ENCODE measurements at places on chromosomes 5 and 9.

DNA sequence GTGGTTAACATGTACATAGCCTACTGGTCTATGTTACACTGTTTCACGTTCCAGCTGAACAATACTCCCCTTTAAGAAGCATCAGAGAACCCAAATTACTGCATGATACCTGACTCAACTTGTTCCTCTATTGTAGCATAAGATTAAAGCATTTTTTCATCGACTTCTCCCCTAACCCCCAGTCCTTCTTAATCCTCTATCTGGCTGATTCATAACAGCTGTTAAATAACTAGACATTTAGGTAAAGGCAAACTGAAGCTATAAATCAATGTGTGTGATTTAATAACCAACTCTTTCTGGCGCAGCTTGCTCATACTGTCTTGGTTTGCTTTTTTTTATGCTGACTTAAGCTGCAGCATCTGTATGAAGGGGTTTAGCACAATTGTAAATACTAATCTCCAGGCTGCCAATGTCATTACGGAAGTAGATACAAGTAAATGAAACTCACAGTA is 94.2 kb upstream of the MTAP start:
- no peak for DNase-seq

DNA sequence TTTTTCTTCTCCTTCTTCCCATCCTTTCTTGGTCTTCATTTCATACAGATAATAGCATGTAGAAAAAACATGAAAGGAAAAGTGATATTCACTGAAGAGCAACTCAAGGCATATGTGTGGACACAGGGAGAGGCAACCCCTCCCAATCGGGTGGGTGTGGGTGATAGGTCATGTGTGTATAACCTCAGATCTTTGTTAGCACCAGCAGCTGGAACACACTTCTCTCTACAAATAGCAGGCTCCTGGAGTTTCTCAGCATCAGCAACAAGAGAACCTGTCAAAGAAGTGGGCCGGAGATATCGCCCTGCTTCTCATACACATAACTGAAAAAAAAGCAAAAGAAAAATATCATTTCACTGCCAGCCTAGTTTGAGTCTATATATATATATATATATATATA is 426.4 kb downstream of the DTWD2 start:
- no peak for DNase-seq

GRCh38 chr9:135714242-135715055 is 12.5 kb downstream of the KCNT1 start:
- DNase-seq, result peak; percentile 64

DNA sequence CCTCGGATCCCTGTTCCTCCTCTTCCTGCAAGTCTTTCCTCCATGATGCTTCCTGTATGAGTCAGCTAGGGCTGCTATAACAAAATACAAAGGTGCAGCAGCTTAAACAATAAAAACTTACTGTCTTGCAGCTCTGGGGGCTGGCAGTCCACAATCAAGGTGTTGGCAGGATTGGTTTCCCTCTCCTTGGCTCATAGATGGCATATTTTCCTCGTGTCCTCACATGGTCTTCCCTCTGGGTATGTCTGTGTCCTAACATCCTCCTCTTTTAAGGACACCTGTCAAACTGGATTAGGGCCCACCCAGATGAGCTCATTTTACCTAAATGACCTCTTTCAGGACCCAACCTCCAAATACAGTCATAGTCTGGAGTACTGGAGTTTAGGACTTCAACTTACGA is 117.5 kb downstream of the MED10 start:
- no peak for DNase-seq

DNA sequence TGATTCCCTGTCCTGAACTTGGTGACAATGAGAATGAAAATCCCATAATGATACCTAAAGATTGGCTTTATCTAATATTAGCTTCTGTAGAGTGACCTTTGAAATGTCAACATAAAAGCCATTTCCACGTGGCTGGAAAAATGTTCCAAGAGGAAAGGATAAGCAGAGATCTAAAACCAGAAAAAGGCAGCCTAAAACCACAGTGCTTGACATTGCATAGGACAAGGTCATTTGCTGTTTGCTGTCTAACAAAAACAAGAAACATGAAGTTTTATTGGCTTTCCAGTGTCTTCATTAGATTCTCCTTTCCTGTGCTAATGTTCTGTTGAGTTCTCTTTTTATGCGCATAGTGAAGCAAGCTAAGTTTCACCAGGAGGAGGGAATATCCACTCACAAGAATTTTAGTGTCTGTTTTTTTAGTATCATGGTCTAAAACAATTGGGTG is 44.6 kb downstream of the CPEB4 start:
- DNase-seq, result no peak

DNA sequence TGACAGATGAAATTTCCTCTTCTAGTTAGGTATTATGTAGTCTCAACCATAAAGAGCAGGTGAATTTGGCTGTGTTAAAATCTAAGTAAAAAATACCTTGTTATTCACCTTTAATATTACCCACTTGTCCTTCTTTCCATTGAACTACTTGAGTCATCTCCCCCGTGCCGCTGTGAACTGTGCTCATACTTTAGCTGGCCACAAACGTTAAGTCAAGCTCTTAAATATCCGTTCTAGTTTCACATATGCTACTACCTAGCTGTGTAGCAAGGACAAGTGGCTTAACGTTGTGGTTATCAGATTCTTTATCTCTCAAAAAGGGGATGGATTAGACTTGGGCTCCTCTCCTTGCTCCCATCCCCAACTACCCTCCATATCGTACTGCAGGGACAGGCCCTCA is 110.4 kb downstream of the EFNA5 start:
- DNase-seq, result no peak

DNA sequence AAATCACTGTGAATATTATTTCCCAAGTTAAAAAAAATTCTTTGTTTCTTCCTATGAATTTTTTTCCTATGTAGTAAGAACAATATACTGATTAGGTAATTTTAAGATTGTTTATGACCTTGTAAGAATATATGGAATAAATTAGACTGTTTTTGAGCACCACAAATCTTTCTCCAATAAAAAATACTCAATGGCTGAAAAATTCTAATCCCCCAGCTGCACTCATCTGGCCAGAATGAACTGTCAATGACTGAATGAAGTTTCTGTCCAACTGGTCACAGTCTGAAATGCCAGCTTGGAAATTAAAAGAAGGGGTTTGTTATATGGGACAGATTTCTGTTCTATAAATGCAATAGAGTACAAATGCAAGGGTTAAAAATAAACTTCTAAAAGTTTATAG is 569.5 kb upstream of the SEMA6A start:
- no peak for DNase-seq

DNA sequence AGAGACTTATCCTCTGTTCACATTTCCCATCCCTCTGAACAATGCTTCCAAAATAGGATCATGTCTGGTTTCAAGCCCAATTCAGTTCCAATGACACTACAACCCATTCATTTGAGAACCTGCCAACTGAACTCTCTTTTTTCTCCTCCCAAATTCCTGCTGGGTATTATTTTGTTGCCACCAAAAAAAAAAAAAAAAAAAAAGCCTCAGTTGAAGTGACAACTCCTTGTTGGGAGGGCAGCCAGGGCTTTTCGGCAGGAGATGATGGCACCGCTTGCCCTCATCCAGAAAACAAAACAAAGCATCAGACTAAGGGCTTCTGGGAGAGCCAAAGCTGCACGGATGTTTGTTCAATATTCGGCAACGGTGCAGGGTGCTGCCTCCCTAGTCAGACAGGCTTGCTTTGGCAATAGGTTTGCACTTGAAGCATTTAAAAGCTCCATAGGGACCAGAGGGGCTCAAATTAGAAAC is 30.6 kb upstream of the TRIM32 start:
- no peak for DNase-seq

DNA sequence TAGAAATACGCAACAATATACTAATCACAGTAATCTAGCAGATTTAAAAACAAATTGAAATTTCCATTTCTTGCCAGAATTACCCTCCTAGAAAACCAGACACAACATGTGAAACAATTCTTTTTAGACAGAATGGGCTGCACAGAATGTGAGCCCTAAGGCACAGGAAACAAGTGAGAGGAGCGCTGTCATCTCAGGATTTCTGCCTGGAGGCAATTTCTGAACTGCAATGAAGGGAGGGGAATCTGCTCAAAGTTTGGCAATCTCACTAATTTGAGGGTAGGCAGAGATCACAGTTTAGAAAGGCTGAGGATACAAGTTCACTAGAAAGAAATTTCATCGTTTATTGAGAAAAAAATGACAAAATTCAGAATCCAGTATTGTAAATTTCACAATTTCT is 70.3 kb downstream of the INIP start:
- DNase-seq, result no peak

DNA sequence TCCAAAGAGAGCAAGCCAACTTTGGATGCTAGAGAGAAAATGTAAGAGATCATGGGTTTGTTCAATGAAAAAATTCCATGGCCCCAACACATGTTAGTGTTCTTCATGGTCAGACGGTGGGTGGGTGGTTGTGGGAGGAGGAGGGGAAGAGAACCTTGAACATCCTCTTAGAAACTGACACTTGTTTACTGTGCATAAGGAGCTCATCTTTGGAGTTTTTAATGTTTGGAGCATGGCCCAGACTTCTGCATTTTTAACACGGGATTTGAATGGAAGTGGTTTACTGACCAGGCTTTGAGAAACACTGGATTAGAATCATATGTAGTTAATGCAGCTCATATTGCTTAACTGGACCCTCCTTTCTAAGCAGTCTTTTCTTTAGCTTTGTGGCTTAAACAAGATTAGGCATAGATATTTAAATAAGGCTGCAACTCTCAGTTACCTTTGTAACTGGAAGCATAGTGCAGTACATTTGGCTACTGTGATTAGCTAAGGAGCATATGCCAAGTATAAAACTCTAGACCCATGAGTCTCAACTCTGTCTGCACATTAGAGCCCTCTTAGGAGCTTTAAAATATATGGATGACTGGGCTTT is 60.1 kb downstream of the FOCAD start:
- DNase-seq, result no peak
